ENCODE measurements at places on chromosomes 1 and 21.

GRCh38 chr1:7350804-7351203 is 420.3 kb upstream of the VAMP3 start:
- no peak for DNase-seq

GRCh38 chr1:2861143-2861987 is 59.9 kb upstream of the TTC34 start:
- no peak for DNase-seq

DNA sequence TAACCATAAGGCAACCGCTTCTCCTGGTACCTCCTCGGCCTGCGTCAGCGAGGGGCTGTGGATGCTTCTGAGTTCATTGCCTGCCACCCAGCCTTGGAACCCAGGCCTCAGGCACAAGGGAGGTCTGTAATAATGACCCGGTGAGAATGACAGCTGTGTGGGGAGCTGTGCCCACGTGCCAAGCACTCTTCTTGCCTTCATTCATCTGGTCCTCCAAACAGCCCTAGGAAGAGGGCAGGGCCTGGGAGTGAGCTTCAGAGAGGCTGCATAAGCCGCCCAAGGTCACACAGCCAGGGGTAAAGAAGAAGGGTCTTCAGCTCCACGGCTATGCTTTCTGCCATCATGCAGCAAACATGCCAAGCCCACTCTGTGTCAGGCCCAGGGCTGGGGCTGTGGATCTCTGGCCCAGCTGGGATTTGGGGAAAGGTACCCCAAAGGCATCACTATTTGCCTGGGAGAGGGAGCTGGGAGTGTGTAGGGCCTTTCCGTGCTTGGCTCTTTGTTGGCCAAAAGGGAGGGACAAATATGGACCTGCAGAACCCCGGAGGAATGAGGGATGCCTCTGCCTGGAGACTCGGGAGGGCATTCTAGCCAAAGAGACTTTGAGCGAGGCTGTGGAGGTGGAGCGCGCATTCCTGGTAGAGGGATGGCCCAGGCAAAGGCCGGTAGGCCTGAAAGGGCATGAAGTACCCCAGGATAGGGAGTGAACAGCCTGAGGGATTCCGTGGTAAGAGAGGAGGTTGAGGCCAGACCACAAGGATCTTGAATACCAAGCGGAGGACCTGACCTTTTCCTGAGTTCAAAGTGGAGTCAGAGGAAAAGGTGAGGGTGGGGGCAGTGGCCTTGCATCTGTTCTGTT is 10.1 kb upstream of the EDN2 start:
- no peak for DNase-seq

- no peak for DNase-seq
Observed at GRCh38 chr1:224404916-224405603, 29.5 kb downstream of the WDR26 start.

DNA sequence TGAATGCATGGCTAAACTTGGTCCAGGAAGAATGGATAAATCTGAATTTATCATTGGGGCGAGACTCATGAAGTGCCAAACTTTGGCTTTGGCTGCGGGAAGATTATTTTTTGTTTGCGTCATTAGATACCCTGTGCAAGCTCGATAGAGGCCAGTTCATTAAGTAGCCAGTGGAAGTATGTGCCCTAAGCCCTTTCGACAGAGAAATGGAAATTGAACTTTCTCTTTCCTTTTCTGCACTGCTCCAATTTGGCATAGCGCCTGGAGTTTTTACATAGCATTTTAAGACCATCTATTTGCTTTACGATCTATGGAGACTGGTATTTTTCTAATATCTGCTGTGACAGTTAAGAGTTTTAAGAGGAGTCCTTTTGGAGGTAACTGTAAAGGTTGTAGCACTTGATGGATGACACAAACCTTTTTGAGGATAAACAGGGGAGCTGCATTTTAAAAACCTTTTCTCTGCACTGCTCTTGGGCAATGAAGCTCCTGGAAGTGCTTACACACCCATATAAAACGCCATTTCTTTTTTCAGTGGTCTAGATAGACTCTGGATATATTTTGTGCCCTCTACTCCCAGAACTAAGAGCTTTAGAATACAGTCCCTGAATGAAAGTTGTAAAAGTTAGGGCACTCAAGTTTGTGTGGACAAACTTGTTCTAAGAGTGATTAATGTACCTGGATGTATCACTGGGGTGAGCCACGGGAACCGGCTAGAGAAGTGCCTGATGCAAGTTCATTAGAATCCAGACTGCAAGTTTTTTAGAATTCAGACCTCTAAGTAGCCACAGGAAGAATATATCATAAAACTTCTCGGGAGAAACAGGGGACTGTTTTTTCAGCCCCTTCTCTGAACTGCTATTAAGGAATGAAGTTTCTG is 41.3 kb upstream of the CFHR3 start:
- no peak for DNase-seq

- DNase-seq, result no peak
Observed at GRCh38 chr1:159428536-159428935, 3.5 kb upstream of the OR10J4 start.

DNA sequence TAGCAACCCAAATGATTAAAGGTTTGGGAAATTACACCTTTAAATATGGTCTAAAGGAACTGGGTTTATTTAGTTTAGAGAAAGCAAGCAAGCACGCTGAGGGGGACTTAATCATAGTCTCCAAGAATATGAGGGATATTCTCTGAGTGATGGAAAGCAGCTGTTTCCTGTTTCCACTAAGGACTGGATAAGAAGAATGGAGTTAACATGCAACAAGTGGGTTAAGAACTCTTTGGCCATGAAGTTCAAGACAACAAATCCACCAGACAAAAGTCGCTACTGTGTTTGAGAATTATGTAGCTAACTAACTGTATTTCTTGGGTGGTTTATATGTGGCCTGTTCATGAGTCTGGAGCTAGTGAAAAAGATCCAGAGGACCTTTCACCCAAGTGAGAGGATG is 85.7 kb downstream of the TGFB2 start:
- DNase-seq, result no peak

DNA sequence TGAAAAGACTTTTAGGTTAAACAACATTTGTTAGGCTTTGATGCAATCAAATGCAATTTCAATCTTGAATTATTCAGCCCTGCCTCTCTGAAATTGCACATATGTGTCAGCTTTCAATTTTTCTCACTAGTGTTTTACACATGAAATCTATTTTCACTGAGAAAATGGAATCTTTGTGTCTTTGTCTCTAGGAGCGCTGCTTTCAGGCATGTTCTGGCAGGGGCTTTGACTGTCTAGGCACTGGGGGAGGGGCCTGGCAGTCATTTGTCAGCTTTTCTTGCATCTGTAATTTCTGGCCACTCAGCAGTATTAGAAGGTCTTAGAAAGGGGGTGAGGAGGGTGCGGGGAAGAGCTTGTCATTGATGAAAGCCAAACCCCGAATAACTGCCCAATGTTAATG is 264.4 kb downstream of the PTPRC start:
- DNase-seq, result peak; percentile 27

Measured in amygdala (tissue), 56 donors.